ENCODE measurements at places on chromosomes 2 and 18.

DNA sequence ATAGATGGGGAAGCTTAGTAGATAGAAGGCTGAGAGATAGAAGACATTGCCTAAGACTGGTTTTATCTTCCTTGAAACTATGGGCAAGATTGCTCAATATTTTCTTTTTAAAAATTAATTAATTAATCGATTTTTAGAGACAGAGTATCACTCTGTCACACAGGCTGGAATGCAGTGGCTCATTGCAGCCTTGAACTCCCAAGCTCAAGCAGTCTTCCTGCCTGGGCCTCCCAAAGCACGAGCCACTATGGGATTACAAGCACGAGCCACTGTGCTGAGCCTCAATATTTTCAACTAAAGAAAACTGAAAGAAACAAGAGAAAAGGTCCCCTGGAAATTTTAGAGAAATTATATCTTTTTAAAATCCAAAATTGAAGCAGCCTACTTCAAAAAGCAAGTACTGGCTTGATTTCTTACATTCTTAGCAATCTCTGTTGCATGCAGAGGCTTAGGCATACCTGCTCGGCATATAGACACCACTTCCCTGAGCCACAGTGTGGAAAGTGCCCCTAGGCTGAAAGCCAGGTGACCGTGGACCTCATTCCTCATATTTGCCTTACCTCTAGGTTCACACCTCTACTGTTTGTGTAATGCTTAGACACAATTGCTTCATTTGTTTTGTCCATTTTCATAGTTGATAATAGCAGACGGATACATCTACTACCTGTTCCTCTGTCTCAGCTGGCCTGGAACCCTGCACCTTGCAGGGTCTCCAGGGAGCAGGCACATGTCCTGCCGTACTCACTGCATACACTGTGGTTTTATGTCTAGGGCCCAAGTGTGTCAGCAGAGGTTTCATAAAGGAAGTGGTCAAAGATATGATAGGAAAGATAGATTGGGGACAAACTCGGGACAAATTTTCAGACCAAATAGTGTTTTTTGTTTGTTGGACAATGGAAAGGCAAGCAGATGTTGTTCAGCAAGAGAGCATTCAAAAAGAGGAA lies 166.5 kb upstream of the ALPP start:
- DNase-seq = peak; percentile 79

DNA sequence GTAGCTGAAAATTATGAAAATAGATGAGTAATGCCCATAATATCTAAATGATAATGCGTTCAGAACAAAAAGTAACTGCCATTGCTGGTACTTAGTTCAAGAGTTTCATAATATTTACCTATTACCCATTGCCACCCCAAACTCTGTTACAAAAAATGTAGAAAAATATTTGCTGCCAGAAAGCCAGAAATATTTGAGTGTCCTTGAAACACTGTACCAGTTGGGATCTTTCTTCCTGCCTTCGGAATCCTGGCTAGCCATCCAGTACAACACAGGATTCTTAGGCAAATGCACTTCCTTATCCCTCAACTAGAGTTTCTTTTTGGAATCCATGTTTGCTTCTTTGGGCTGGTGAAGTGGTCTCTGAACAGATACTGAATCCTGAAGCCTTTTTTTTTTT lies 207.1 kb downstream of the MCFD2 start:
- DNase-seq = no peak

DNA sequence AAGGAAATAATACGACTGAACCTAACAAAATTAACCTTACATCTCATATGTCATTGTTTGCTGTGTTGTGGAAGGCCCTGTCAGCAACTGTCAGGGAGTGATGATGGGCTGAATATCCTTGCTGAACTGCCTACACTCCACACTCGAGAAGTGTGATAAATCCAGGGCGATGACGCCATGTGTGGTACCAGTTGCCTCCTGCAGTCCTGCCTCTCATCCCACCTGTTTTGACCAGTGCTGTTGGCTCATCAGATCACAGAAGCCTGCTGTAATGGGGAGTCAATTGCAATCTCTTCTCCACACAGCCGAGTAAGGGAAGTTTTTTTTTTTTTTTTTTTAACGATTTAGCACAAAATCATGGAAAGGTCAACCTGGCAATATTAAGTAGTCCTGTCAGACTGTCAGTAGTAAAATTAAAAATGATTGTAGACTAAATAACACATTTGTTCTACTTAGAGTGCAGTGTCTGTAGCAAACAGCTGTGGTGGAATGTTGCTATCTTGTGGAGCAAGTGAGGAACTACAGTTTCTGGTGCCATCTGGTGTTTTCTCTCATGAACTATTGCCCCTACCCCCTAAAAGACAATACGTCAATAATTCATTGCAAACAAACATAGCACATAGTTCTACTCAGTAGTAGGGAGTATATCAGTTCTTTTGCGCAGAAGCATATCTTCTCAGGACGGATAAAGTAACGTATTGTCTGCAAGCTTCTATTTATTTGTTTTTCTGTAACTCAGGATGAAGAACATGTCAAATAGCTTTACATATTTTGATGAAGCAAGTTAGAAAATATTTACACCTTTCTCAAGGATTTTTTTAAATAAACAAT lies 347.6 kb downstream of the CTNNA2 start:
- peak; percentile 11 for DNase-seq

GRCh38 chr2:128438586-128438985 lies 119.9 kb upstream of the HS6ST1 start:
- no peak for DNase-seq

DNA sequence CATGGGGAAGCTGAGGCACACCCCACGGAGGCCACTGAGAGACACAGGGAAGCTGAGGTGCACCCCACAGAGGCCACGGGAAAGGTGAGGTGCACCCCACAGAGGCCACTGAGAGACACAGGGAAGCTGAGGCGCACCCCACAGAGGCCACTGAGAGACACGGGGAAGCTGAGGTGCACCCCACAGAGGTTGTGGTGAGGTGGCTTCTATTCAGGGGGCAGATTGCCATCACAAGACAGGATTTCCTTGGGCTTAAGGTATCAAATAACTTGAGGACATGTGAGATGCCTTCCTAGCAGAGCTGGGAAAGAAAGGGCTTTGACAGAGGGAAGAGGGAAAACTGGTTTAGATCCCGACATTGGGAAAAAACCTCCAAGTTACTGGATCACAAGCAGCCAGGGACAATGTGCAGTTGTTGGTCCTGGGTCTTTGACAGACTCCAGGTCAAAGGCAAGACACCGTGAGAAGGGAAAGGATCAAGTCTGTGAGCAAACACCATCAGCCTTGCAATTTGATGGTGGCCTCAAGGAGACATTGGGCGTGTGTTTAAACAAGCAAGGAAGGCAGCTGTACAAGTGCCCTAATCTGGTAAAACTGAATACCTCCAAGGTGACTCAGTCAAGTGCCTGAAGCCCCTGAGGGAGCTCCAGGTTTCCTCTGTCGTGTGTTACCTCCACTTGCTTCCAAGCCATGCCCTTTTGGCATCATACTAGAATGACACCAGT lies 133.2 kb upstream of the EPAS1 start:
- DNase-seq = no peak

GRCh38 chr2:215849771-215850170 lies 163.6 kb downstream of the MREG start:
- no peak for DNase-seq

- peak; percentile 88 for DNase-seq
These were observed 3.5 kb upstream of the CABLES1 start for GRCh38 chr18:23131693-23132319.

DNA sequence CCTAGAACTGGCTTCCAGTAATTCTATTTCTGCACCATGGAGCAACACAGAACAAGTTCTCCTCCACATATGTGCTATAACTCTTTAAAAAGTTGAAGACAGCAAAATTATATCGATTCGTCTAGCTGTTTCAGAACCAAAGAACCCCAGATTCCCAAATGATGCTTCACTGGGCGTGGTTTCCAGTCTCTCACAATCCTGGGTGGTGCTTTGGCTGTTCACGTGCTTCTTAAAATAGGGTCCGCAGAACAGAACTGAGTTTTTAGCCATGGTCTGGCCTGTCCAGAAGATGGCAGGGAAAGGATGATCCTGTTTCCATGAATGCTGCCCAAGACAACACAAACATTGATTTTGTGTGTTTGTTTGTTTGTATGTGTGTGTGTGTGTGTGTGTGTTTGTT lies 37.6 kb upstream of the PARD3B start:
- no peak for DNase-seq

GRCh38 chr2:200003444-200003843 lies 48.1 kb downstream of the MAIP1 start:
- DNase-seq = no peak

DNA sequence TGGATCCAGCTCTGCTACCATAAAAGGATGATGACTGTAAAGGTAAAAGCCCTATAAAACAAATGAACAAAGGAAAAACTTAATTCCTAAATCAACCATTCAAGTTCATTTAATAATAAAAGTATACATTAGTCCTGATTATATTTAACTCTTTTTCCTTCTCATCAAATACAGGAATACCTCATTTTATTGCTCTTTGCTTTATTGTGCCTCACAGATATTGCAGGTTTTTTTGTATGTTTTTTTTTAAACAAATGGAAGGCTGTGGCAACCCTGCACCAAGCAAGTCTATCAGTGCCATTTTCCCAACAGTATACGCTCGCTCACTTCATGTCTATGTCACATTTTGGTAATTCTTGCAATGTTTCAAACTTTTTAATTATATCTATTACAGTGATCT lies 38.2 kb downstream of the USP37 start:
- DNase-seq = no peak

DNA sequence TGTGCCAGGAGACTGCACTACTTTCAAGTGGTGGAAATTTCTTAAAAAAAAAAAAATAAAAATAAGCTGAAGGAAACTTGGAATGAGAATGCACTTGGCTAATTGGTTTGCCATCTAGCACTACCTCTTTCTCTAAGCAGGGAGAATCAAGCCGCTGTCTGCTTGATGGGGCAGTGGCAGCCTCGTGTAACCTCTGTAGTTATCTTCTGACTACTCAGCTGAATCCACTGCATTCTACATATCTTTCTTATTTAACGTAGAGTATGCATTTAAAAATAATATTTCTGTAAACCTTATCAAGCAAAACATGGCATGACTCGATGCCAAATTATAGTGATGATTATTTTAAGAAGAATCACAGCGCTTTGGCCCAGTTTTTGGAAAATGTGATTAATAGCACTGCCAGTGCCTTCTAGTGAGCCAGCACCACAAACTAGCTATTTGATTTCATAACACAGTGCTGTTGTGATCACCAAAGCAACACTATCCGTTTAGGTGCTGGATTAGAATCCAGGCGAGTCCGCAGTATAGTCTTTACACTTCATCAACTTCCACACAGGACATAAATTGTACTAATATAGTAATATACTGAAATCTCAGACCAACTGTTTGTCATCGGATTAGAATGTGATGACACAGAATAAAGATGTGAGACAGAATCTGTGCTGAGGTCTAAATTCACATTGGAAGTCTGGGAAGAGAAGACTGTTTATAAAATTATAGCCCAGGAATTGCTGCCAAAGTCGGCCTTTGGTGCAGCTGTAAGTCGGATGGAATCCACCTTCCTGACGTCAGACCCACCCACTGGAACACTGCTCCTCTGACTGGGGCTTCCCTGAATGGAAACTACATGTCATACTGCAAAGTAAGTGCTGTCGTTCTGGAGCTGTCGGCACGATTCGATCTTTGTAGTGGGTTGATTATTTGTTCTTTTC lies 136.5 kb upstream of the ETAA1 start:
- no peak for DNase-seq

- no peak for DNase-seq
These were observed 193.4 kb downstream of the HAUS1 start for GRCh38 chr18:46297621-46298020.

GRCh38 chr2:156909983-156910382 lies 347.5 kb upstream of the GALNT5 start:
- DNase-seq = no peak

GRCh38 chr2:124894199-124894598 lies 869.1 kb downstream of the CNTNAP5 start:
- DNase-seq = no peak

- DNase-seq = no peak
These were observed 400.3 kb upstream of the PKDCC start for GRCh38 chr2:41647468-41648050.

GRCh38 chr18:74631623-74632350 lies 34.1 kb downstream of the ZNF407 start:
- DNase-seq = no peak

GRCh38 chr2:120807751-120808150 lies 72.1 kb downstream of the GLI2 start:
- no peak for DNase-seq

- DNase-seq = no peak
These were observed 12.5 kb upstream of the MBOAT2 start for GRCh38 chr2:9015998-9016397.

DNA sequence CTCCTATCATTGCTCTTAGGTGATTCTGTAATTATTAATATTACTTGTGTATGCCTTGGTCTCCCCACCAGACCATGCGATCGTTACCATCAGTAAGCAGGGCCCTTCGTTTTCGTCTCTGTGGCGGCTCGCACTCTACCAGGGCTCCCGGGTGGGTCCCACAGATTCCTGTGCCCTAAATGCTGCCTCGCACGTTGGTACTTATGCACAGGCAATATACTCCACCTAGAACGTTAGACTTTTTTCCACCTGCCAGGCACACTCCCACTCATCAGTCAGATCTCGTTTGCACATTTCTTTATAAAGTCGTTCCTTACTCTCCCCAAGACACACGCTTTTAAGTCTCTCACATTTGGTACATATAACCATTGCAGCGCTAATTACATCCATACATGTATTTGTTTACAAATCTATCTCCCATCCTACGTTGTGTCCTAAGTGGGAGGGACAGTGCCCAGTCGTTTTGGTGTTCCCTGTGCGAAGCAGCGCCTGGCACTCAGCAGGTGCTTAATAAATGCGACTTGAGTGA lies 901 bp downstream of the FEZ2 start:
- DNase-seq = no peak

- DNase-seq = no peak
These were observed 129.9 kb upstream of the HS6ST1 start for GRCh38 chr2:128448331-128449225.

- no peak for DNase-seq
These were observed 1.0 kb upstream of the PEX13 start for GRCh38 chr2:61016392-61017002.

DNA sequence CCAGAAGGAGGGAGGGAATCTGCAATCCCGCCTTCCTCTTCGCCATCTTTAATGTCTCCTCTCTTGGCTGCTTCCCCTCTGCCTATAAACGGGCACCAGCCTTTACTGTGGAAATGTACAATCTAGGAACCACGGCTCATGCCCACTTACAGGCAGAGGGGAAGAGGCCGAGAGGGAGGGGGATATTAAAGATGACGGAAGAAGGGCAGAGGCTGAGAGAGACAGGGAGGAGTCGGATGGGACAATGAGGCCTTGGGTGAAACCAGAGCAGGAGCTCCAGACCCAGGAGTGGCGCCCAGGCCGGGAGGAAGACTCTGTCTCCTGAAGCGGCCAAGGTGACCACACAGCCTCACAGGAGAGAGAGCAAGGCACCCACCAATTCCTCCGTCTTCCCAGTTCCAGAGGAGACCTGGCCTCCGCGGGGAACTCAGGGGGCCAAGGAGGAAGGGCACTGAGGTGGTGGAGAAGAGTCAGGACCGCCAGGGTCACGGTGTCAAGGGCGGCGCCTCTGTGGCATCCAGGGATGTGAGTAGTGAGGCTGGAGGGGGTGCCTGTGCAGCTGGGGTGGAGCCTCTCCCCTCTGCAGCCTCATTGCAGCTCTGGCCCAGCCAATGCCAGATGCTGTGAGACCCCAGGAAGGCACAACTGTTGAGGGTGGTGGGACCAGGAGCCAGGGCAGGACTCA lies 67.8 kb downstream of the CIB4 start:
- DNase-seq = no peak

- DNase-seq = peak; percentile 3
These were observed 29.0 kb downstream of the LINC00305 start for GRCh38 chr18:64119916-64120315.
